Thymus (tissue), 14 donors: ENCODE measurements at places on chromosomes 1 and 21. TPM values are rescaled to one million over a fixed set of nuclear protein-coding genes. Genes with fewer than 3 reads are reported as not detected.

GRCh38 chr1:79283451-79283850 is 276.9 kb upstream of the ADGRL4 start:
- DNase-seq, result no peak

- DNase-seq, result no peak
Observed at GRCh38 chr21:21175798-21176334, 177.7 kb downstream of the NCAM2 start.

DNA sequence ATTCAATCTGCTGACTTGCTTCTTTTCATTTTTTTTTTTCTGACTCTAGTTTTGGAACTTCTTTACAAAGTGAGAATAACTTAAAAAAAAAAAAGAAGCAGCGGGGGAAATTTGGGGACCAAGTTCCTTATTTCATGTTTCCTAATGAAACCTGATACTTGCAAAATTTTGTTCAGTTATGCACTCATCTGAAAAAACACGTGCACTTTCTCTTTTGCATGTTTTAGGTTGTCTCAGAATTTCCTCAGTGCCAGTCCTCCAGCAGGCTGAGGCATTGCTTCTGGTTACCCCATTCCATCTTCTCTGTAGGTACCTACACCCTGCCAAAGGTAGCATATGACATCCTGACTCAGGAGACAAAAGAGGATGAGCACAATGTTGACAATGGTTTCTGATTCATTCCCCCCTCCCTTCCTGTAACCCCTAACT is 299.7 kb downstream of the GRIK1 start:
- DNase-seq, result peak; percentile 9

DNA sequence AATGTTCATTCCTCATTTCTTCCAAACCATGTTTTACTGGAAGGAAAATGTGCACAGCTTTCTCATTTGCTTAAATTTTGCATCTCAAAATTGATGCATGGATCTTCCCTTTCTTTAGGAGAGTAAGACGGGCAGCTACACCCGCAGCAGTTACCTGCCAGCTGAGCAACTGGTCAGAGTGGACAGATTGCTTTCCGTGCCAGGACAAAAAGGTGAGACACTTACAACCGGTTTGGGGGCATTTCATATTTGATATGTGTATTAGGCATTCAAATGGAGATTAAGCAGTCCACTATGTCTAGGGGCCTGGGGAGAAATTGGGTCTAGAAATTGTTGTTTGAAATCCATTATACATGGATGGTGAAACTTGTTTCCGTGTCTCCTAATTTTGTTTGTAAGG is 12.9 kb downstream of the C8A start:
- DNase-seq, result no peak

DNA sequence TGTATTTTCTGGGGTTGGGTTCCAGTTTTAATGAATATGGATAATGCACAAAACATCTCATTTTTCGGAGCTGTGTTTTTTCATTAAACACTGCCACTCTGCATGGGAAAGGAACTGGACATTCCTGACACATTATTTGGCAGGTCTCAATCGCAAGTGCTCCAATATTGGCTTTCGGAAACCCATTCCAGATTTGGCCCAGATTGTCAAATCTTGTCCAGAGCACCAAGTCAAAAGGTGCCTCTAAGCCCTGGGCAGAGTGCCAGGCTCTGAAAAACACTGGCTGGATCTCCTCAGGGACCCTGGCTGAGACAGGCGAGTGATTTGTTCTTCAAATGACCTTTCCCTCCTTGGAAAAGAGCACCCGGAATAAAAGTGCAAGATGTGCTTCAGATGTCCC is 68.4 kb upstream of the MRPS6 start:
- DNase-seq, result no peak

DNA sequence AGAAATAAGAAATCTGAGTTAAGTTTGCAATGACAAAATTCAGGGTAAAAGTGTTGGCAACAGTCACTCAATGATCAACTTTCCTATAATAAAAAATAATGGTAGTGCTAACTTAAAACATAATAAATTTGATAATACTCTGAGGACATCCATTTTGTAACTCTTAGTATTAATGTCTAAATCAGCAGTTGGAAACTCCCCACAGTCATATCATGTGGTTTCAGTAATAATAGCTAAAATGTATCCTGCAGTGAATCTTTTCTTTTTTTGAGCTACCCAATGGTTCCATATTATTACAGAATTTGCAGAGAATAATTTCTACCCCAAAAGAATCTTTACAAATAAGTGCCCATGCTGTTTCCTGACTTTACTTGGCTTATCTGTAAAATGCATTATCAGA is 286.7 kb downstream of the PTPRC start:
- no peak for DNase-seq

DNA sequence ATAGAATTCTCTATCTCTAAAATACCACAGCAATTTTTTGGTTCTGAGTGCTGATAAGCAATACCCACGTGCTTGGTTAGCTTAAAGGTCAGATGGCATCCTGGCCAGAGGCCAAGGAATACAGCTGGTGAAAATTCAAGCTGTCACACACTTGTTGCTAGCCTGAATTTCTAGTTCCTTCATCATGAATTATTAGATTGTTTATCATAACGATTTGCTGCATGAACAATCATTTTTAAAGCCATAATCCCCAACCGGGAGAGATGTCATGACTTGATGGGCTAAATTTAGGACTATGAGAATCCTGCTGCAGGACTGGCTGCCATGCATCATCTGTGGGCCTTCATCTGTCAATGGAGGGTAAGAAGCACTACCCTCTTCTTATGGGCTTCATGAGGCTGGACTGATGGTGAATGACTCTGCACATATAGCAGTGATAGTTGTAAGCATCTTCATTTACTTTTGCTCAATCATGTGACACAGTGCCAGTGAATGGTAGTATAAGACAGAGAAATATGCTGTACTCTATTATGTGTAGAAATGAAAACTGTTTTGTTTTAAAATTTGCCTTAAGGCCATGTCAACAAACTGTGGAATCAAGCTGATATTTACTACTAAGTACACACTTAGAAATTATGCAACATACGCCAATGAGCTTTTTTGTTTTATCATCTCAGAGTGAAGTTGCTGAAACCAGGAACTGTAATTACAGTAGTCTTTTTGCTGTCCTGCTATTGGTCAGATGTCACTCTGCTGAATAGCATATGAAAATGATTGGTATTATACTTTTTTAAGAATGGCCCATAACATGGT is 80.5 kb upstream of the RALGPS2 start:
- no peak for DNase-seq

GRCh38 chr1:31757204-31757679 is 6.9 kb downstream of the ADGRB2 start:
- no peak for DNase-seq

DNA sequence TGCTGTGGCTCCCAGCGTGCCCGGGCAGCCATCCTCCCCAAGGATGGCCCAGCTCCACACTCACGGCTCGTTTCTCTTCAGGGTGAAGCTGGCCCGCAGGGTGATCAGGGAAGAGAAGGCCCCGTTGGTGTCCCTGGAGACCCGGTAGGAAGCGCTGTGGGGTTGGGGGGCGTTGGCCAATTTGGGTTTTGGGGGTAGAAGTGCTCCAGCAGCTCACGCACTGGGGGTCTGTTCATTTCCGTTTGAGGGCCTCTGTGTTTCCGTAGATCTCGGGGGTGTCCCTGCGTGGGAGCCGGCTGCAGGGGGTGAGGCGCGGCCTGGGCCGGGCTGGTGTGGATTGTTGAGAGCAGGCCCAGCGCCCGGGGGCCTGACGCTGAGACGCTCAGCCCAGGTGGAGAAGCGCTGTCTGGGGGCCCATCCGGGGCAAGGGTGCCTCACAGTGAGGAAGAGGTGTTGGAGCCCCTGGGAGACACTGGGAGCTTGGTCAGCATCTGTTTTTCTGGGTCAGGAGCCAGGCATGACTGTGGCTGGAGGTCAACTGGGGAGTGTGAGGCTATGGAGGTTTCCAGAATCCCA is 12.6 kb downstream of the COL6A1 start:
- DNase-seq, result no peak

- no peak for DNase-seq
Observed at GRCh38 chr1:218259800-218260199, 25.3 kb upstream of the RRP15 start.

DNA sequence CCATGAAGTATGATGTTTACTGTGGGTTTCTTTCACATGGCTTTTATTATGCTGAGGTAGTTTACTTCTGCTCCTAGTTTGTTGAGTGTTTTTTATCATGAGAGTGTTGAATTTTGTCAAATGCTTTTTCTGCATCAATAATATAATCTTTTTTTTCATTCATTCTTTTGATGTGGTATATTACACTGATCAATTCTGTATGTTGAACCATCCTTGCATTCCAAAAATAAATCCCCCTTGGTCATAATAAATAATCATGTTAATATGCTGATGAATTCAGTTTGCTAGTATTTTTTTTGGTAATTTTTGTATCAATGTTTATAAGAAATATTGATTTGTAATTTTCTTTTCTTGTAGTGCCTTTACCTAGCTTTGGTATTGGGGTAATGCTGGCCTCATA is 97.9 kb upstream of the ZNF648 start:
- DNase-seq, result no peak

GRCh38 chr1:61053712-61054600 is 28.4 kb upstream of the NFIA start:
- no peak for DNase-seq

DNA sequence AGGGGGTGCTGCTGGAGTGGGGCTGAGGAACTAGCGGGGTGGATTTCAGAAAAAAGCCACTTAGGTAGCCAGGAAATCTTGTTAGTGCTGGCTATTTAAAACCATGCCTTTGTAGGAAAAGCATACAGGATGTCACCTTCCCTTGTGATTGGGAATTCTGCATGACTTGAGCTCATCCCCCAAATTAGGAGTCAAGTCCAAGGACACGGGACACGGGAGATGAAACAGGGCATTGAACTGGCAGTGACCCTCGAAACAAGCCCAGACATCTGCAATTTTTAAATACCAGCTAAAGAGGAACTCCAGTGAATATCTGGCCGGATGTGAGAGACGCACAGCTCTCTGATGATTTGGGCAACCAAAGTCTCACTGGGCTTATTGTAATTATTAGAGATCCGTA is 32.8 kb downstream of the C2CD2 start:
- DNase-seq, result no peak

DNA sequence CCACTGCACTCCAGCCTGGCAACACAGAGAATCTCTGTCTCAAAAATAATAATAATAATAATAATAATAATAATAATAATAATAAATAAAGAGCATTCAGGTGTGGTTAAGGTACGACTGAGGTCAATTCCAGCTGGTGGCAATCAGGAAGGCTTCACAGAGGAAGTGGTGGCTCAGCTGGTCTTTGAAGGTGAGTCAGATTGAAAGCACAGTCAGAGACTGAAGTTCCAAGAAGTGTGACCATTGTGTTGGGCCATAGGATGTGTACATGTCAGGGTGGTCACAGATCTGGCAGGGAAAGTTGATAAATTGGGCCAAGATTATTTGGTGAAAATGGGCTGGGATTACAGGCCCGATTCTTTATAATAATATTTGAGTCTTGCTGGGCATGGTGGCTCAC is 31.0 kb upstream of the MED18 start:
- no peak for DNase-seq

- DNase-seq, result no peak
Observed at GRCh38 chr21:37770461-37770860, 145.8 kb downstream of the KCNJ6 start.

DNA sequence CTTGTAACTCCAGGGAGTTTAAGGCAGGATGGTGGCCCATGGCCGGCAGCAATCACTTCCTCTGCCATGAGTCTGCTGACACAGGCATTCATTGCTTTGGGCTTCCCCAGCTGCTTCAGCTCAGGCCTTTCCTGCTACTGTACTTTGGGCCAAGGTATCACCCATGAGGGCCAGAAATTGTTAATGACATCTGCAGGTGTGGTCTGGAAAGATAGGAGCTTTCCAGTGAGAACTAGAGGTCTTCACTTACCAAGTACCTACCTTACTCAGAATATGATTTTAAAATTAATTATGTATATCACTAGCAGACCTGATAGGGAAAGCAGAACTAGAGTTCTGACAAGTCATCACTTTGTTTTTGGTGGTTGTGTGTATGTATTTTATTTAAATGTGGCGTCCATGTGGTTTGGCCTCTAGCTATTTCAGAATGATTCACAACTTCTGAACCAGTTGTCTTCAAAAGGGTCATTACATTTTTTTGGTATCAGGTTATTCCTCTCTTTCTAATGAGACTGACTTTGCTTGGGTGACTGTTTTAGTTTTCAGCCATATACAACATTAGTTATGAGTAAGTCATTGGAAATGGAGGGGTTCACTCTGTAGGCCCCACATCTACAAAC is 2.7 kb downstream of the RGL1 start:
- DNase-seq, result no peak

GRCh38 chr1:21335750-21336224 is 45.5 kb upstream of the ECE1 start:
- DNase-seq, result no peak

DNA sequence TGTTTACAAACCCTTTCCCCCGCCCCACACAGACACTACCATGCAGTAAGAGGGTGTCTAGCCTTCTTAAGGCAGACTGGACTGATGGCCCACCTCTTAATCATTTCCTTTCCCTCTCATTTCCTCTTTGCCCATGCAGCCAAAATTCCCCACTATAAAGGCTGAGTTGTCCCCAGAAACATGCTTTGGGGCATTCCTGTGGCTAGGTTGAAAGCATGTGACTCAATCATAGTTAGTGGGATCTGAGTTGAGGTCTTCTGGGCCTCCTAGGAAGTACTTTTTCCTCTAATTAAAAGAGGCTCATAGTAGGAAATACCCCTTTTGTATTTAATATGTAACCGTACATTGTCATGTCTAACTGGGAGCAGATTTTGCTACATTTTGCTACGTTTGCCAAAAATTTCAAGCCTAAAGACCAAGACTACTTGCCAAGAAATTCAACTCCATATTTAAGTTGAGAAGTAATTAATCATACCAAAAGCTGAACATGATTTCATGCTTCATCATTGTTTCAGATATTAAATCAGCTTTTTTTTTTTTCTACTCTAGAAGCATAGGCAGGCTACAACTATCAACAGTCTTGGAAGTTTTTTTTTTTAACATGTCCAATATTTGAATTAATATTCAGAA is 174.7 kb downstream of the ADGRL4 start:
- DNase-seq, result no peak

DNA sequence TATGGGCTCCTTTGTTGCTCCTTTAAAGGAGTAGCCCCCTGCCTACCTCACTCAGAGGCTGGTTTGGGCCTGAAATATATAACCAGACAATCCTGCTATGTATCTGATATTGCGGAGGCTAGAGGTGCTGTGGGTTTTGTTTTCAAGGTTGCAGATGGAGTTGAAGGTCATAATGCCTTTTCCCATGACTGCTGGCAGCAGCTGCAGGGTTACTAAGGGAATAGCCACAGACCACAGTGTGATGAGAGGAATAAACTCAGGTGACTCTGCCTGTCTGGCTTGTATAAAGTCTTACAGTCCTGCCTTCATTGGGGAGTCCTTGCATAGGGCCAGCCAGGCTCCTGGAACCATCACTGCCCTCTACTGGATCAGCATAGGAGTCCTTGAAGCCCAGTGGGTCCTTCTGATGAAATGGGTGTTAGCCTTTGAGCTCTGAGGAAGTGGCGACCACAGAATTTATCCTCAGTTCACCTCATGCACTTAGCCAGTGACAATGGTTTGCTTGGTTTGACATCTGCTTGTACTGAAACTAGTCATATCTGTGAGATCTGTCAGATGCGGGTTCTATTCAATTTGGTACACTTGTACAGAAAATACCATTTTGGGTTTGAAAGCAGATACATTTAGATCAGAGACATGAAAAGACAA is 174.4 kb upstream of the HMCN1 start:
- DNase-seq, result peak; percentile 42

GRCh38 chr1:90357995-90358394 is 359.1 kb downstream of the BARHL2 start:
- DNase-seq, result no peak

SYCP1 gene
- 0.05 TPM for total RNA-seq

ADORA3 gene
- 5.8 TPM for total RNA-seq

CTH gene
- total RNA-seq, result 1.4 TPM

SLC45A1 gene
- total RNA-seq, result 0.09 TPM

MACO1 gene
- total RNA-seq, result 21.3 TPM

AMPD2 gene
- 24.8 TPM for total RNA-seq
